Peyer's patch (tissue), 4 donors: ENCODE measurements at places on chromosomes 7 and 10.

DNA sequence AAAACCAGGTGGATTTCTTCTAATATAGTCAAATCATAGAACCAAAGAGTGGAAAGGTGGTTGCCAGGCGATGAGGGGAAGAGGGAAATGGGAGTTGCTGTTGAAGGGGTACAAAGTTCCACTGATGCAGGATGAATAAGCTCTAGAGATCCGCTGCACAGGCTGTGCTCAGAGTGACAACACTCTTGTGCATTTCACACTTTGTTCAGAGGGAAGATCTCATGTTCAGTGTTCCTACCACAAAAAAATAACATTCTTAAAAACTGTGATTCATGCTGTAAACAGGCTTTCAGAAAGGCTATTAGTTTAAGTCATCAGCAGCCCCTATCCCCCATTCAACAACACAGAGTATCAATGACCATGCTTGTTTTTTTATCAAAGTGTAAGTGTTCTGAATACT lies 213.8 kb downstream of the COBL start:
- no peak for DNase-seq

GRCh38 chr7:14414274-14414986 lies 425.0 kb upstream of the ETV1 start:
- no peak for DNase-seq

GRCh38 chr10:25556457-25556856 lies 377.6 kb upstream of the MYO3A start:
- DNase-seq, result no peak

DNA sequence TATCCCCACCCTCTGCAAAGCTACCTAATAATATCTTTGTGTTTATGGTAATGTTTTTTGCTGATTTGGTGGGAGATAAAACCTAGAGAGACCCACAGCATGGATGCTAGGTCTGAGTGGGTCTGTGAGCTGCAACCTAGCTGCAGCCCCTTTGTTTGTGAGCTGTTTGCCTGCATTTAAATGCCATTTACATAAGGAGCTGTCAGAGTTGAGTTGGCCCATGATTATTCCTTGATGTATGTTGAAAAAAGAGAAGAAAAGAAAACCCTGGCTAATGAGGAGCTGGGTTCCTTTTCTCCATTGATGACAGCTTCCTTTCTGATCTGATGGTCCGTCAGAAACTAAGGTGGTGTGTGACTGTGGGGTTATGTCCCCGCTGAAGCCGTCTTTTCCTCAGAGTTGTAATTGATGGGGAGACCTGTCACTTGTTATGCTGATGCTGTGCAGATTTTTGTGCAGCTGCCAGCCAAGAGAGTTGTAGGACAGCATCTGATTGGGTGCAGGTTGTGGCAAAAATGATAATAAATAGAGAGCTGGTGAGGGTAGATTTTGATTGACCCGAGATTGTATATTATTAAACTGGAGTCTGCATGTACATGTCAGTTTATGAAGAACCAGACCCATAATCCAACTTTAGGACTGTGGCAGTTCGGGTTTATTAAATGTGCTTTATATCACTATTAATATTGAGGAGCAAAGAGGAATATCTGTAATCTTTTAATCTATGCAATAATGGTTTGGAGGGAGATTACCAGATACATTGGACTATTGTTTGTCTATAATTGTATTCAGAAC lies 219.8 kb downstream of the AUTS2 start:
- no peak for DNase-seq

DNA sequence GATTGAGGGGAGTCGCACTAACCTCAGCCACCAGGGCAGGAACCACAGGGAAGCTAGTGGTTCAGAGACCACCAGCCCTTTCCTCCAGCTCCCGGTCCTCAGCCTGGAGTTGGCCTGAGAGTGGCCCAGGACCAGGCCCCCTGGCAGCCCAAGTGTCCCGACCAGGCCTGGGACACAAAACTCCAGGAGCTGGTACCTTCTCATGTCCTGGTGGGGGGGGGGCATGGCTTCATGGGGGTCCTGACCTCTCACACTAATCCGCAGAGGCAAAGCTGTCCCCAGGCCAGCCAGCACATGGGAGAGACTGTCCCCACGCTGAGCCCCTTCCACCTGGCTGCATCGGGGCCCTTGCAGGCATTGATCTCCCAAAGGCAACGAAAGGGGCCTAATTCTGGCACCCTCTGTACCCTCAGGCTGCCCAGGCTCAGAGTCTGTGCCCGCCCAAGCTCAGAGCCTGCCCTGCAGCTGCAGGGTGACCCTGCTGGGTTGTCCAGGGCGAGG lies 28.2 kb downstream of the GPRIN2 start:
- no peak for DNase-seq

DNA sequence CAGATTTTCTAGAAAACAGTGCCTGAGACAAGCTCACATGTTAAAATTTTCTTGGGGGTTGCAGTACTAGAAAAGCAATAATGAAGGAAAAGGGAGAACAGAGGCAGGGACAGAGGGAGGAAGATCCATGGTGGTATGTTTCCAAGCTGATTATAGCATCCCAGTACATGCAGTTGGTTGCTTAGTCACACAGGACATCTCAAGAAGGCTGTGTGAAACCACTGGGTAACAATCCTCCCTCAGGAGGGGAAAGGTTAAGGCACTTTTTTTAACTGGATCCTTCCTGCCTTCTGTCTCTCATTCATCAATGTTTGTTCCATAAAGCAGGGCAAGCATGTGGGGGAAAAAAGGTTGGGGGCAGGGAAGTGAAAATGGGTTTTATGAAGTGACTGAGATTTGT lies 6.1 kb upstream of the IMMP2L start:
- DNase-seq, result no peak

DNA sequence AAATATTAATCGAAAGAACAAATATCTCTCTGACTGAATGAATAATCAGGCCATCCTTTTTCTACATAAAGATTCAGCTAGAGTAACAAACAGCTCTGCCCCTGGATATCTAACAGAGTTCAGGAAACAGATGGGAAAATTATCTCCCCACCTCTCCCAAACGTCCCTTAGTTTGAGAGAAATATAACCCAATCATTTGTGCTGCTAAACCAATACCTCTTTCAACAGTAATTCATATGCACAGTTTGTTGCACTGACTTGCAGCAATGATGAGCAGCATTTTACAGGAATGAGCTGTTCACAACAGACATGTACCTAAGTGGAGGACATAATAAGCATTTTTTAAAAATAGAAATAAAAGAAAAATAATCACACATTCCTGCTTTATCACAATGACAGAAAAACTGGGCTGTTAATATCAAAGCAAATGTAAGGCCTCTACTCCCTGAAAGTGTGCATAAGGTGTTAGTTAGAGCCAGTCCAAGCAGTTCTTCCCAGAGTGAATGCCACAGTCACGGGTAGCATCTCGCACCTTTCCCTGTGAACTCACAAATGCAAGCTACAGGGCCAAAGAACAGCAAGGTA lies 2.3 kb downstream of the CREB3L2 start:
- DNase-seq, result no peak

DNA sequence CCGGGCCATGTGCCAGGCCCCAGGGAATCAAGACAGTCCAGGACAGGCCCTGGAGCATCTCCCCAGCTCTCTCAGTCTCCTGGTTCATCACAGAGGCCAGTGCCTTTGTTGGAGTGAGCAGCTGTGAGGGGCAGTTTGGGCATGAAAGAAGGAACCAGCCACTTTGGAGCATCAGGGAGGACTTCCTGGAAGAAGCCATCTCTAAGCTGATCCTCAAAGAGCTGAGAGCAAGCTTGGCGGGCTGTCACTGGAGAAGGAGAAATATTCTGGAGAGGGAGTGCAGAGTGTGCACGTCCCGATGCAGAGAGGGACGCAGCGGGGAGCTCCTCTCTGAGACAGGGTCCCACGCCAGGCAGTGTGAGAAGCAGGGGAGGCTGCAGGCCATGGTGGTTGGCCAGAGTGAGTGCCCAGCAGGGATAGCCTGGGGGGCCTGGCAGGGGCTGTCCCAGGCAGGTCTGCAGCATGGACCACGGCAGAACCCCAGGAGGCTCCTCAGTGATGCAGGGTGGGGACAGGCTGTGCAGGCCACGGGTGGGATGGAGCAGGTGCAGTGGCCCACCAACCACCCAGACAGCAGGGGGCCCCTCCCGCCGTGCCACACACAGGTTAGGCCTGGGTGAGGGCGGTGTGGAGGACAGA lies 34.7 kb downstream of the PWWP2B start:
- no peak for DNase-seq

DNA sequence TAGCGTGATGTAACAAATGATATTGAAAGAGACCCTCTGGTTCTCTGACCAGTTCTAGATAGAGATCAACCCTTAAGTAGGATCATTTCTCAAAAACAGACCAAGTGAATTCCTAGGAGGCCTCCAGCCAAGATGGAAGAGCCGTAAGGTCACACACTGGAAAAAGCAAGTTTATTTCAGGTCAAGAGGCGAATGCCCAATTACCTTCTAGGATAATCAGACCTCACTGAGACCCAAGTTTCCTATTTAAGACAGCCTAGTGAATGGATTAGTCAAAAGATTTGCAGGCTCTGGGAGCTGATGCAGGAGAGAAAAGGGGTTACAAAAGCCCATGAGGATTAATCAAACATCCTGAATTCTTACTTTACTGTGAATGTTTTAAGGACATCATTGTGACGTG lies 486.1 kb upstream of the NRP1 start:
- DNase-seq, result no peak

- no peak for DNase-seq
These were observed 30.5 kb downstream of the HHEX start for GRCh38 chr10:92719991-92720830.

GRCh38 chr7:22584179-22584578 lies 84.2 kb upstream of the STEAP1B start:
- DNase-seq, result no peak

- no peak for DNase-seq
These were observed 143.2 kb downstream of the USP6NL start for GRCh38 chr10:11468126-11468742.

- DNase-seq, result no peak
These were observed 86.3 kb downstream of the PALS2 start for GRCh38 chr7:24659505-24659904.

GRCh38 chr10:110409926-110410325 lies 87.8 kb upstream of the DUSP5 start:
- DNase-seq, result no peak
